Stimulated activated CD8-positive, alpha-beta memory T cell treated with anti-CD3 and anti-CD28 coated beads, Interleukin-4, amount 100 ng/mL, for 24 hours (primary cell): ENCODE measurements at places on chromosomes 3 and 15.

- no peak for DNase-seq
Observed at GRCh38 chr3:153903430-153903829, 217.8 kb upstream of the ARHGEF26 start.

DNA sequence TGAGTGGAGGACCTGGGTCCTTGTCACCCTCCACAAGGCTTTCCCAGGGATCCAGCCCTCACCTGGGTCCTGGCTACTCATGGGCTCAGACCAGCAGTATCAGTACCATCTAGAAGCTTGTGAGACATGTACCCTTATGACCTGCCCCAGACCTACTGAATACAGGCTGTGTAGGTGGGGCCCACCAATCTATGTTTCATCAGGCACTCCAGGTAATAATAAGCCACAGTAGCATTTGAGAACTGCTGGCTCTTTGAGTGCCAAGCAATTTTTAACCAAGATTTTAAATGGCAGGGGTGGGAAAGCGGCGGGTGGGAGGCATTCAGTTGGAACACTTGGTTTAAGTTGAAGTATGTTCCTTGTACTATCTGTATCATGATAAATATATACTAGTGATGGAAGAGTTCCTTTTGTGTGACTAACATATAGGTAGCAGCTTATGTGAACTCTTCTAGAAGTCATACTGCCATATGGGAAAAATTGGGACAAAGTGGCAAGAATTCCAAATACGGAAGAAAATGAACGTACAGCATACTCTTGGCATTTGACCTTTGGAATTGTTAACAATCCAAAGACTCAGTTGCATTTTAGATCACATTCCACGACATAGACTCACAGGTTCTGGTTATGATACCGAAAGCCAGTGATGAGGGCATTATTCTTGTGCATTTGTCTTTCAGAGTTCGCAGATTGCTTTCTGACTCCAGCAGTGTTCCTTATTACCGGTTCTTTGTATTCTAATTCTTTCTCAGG lies 190.4 kb downstream of the GHSR start:
- no peak for DNase-seq

- no peak for DNase-seq
Observed at GRCh38 chr15:71728881-71729280, 81.5 kb upstream of the NR2E3 start.

GRCh38 chr15:73796331-73796831 lies 43.2 kb upstream of the INSYN1 start:
- no peak for DNase-seq

- DNase-seq, result no peak
Observed at GRCh38 chr15:48336940-48337339, 5.7 kb downstream of the DUT start.

DNA sequence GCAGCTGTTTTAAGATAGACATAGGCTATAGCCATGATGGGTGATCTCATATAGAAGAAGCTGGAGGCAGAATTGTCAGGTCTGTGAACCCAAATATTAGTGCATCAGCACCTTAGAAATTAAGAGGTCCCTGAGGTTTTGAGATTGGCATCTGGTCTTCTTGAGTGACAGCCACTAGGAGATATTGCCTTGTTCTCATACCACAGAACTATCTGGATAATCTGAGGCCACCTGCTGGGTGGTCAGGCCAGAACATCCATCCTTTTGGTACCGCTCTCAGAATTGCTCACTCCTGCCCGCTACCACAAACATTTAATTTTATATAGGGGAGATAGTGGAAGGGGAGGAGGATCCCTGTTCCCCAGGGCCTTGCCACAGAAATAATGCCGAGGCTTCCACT lies 210.6 kb upstream of the ZPLD1 start:
- no peak for DNase-seq

- peak; percentile 1 for DNase-seq
Observed at GRCh38 chr3:160754371-160754854, 1.6 kb upstream of the PPM1L start.

GRCh38 chr3:128813097-128813496 lies 66.3 kb upstream of the ACAD9 start:
- DNase-seq, result no peak

GRCh38 chr3:46931631-46932331 lies 44.8 kb downstream of the CCDC12 start:
- no peak for DNase-seq

- DNase-seq, result no peak
Observed at GRCh38 chr3:181250714-181251113, 261.2 kb upstream of the DNAJC19 start.

DNA sequence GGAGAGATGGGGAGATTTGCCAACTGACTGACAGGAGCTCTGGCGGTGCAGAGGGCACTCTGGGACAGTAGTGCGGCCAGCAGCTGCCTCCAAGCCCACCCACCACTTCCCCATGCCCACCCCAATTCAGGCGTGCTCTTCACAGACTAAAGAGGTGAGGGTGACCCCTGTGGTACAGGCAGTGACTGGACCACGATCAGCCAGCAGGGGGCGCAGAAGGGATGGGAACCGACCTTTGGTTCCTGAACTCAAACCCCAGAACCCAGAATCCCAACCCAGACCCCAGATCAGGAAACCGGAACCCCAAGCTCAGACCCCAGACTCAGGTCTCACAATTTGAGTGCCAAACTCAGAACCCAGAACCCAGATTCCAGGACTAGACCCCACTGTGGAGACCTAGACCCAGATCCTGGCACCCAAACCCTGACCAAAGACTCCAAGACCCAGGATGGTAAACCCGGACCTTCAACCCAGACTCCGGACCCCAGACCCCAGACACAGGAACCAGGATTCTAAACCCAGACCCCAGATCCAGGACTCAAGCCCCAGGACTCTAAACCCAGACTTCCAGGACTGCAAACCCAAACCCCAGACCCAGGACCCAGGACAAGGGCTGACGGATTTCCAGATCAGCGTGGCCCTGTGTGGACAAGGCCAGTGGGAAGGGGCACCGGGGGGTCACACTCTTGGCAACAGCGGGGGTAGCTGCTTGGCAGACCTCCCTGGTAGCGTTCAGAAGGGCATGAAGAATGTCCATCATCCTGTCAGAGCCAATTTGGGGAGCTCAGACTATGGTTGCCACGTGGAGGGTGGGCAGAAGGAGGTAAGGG lies 3.7 kb upstream of the MYL3 start:
- peak; percentile 79 for DNase-seq

GRCh38 chr15:97652700-97653167 lies 307.8 kb upstream of the ARRDC4 start:
- DNase-seq, result no peak

- DNase-seq, result no peak
Observed at GRCh38 chr3:120652896-120653545, 29.0 kb downstream of the HGD start.

- no peak for DNase-seq
Observed at GRCh38 chr3:147119989-147120388, 286.4 kb downstream of the ZIC4 start.

DNA sequence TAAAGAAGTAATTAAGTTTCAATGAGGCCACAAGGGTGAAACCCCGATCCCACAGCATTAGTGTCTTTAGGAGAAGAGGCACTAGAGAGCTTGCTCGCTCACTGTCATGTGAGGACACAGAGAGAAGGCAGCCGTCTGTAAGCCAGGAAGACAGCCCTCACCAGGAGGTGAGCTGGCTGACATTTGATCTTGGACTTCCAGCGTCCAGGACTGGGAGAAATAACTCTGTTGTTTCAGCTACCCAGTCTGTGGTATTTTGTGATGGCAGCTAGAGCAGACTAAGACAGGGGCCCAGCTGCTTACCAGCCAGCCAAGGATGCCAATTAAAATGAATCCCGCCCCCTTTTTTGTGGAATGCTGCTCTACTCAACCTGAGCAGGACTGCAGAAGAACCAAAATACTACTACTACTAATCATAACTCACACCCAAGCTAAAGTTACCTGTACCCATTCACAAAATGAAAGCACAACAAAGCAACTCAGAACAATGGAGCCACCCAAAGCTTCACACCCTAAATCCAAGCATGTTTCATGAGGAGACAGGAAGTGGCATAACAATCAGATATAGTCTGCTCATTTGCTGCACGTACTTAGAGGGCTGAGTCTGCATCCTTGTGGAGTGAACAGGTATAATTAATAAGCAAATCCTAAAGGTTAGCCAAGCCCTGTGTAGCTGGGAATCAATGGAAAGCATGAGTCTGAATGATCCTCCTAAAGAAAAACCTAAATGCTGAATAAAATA lies 35.6 kb upstream of the RHCG start:
- DNase-seq, result no peak

- no peak for DNase-seq
Observed at GRCh38 chr3:54262541-54262940, 140.2 kb downstream of the CACNA2D3 start.

DNA sequence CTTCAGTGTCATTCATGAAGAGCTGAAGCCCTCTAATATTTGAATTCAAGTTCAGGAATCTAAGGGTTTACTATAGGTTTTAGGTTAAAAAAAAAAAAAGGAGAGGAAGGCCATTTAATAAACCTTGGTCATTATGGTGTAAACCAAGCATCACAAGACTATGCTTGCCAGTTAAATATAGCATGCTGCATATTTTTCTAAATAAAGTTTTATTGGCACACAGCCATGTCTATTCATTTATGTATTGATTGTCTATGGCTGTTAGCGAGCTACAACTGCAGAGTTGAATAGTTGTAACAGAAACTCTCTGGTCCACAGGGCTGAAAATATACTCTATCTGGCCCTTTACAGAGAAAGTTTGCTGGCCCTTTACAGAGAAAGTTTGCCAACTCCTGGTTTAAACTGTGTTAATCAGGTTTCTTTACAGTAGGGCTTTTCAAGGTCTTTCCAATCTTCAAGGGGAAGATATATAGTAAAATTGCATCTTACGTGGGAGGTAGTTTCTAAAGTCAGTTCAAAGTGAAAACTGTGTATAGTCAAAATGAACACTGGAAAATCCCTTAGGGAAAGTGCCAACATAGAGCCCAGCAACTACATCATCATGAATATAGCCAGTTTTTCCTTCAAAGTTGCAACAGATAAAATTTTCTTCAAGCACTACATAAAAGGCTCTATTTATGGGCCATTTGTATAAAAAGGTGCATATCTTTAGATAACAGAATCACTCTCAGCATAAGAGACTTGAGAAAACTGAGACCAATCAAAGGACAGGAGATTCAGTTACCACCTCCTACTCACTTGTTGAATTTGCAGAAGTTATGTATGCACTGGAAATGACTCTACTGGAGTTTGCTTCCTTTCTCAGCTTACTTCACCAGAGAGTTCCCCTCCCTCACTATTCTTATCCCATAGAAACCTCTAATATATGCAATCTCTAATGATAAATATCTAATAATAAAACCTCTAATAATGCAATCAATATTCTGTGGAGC lies 49.7 kb upstream of the FRMD4B start:
- no peak for DNase-seq

DNA sequence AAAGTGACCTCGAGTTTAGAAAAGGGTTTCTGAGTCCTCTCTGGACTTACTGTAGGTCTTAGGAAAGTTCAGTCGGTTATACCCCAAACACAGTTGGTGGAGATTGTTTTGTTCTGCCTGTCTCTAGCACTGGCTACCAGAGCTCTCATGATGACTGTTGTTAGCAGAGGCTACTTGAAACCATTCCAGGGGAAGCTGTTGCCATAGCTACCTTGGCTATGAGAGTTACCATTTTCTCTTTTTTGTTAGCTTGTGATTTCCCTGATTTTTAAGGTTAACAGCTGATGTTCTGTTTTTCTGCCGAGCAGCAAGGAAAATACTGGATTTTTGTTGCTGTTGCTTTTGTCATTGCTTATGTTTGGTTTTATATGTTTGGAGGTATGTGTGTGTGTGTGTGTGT lies 26.7 kb downstream of the ABHD2 start:
- no peak for DNase-seq

DNA sequence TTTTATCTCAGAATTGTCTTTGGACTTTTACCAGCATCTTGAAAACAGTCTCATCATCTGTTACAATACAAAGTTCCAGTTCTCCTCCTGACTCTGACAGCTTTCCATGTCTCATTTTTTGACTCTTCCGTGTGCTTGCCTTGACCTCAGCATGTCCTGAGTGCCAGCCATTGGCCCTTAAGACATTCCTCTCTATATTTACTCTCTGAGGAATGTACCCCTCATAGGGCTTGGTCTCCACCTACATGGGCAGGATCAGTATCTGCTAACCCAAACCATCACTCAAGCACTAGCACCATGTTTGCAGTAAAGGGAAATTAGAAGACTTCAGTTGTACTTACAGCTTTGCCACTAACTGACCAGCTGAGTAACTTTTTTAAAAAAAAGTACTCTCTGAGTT lies 16.2 kb downstream of the ANKUB1 start:
- DNase-seq, result no peak

- no peak for DNase-seq
Observed at GRCh38 chr3:30141178-30141581, 465.2 kb upstream of the TGFBR2 start.

GRCh38 chr3:152823173-152823572 lies 11.8 kb upstream of the P2RY1 start:
- DNase-seq, result no peak

DNA sequence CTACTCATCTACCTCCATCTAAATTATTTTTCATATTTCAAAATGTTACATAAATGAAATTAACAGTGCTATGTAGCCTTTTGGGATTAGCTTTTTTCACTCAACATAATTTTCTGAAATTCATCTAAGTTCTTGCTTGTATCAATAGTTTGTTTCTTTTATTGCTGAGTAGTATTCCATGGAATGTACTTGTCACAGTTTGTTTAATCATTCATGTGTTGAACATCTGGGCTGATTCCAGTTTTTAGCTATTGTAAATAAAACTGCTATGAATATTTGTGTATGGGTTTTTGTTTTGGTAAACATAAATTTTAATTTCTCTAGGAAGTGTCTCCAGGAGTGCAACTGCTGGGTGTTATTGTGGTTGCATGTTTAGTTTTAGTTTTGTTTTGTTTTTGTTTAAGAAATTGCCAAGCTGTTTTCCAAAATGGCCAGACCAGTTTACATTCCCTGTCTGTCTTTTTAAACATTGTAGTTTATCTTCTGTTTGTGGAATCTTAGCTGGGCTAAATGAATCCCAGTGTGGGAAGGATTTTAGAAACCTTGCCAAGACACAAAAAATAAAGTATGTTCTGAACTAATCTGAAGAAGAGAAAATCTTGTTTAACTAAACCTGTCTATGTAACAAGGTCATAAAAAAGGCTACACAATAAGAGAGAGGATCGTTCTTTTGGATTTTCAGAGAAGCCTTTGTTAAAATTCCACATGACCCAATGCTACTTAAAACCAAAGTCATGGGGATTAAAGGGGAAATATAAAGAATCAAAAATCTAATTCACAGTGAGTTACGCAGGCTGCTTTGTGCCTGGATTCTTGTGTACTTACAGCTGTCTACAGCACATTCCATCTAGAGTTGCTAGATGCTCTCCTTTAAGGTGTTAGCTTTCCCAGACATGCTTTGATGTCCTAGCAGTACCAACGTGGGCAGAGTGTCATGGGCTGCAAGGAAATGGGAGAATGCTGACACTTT lies 129.2 kb upstream of the SUCLG2 start:
- no peak for DNase-seq

GRCh38 chr3:148158210-148158609 lies 539.5 kb upstream of the AGTR1 start:
- no peak for DNase-seq

GRCh38 chr3:197599089-197599765 lies 43.5 kb upstream of the BDH1 start:
- peak; percentile 55 for DNase-seq

DNA sequence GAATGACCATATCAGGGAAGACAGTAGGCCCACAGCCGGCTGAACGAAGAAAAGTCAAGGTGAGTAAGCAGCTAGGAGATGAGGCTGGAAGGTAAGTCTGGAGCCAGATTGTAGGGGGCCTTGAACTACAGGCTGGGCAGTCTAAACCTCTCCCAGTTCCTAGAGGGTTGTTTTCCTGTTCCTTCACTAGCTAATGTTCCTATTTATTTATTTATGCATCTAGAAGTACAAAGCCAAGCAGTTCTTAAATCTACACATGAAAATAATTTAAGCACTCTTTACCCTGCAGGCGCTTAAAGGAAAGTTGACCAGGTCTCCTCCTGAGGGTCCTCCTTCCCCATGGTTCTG lies 3.7 kb downstream of the ACAA1 start:
- DNase-seq, result no peak
